Activated CD8-positive, alpha-beta memory T cell treated with anti-CD3 and anti-CD28 coated beads, Interleukin-2, amount 10 ng/mL, durations not matched to agents 7 days and 5 days (primary cell): ENCODE measurements at places on chromosomes 6 and 20. TPM values are rescaled to one million over a fixed set of nuclear protein-coding genes. Genes with fewer than 3 reads are reported as not detected.

WFDC12 gene
- total RNA-seq = not detected

SRSF3 gene
- 514 TPM for total RNA-seq

CRYBG1 gene
- 44.1 TPM for total RNA-seq

BPIFB2 gene
- not detected for total RNA-seq

PERP gene
- 11.8 TPM for total RNA-seq

NR2E1 gene
- total RNA-seq = not detected

SLC17A2 gene
- not detected for total RNA-seq

ZC3H12D gene
- 25.3 TPM for total RNA-seq

PACRG gene
- not detected for total RNA-seq

ZSCAN12 gene
- 7.1 TPM for total RNA-seq

PMEPA1 gene
- 1.2 TPM for total RNA-seq

CRIP3 gene
- total RNA-seq = 0.66 TPM

PYGB gene
- total RNA-seq = 28.4 TPM
